ENCODE measurements at places on chromosomes 5 and 9.

GRCh38 chr9:18495065-18495464 is 21.1 kb downstream of the ADAMTSL1 start:
- no peak for DNase-seq

DNA sequence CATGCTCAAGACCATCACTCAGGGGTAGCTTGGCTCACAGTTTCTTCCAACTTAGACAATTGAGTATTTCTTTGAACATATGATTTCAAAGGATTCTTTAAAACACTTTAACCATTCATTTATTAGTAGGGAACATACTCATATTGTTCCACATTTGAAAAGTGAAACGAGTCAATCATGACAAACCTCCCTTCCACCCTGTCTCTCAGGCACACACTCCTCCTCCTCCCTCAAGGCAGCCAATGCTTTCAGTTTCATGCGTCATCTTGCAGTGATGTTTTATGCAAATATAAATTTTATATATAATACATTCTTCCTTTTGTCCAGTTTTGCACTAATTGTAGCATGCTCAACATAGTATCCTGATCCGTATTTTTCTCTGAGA is 126.0 kb upstream of the BOD1 start:
- no peak for DNase-seq

GRCh38 chr5:162107591-162107990 is 40.0 kb downstream of the GABRG2 start:
- DNase-seq = no peak

- no peak for DNase-seq
Measured at GRCh38 chr5:50420343-50420935, 20.6 kb downstream of the EMB start.

DNA sequence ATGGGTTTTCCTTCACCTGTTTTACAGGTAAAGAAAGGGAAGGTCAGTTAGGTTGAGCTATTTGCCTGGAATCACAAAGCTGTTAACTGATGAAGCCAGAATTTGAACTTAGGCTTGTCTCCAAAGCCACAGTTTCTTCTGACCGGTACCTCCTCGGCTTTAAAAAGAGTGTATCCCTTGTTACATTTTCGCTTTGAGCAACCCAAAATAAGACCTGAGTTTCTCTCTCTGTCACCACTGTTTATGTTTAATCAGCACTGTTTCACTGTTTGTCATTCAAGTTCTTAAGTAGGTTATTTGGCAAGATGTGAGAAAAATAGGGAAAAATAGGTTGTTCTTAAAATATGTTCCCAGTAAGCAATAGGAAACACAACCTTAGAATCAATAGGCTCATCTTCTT is 84.6 kb downstream of the VCAN start:
- DNase-seq = no peak

- no peak for DNase-seq
Measured at GRCh38 chr5:139783436-139783965, 12.1 kb upstream of the PSD2 start.

GRCh38 chr5:133410335-133410828 is 202.0 kb downstream of the FSTL4 start:
- no peak for DNase-seq

GRCh38 chr5:151101151-151101550 is 20.3 kb upstream of the TNIP1 start:
- DNase-seq = no peak

DNA sequence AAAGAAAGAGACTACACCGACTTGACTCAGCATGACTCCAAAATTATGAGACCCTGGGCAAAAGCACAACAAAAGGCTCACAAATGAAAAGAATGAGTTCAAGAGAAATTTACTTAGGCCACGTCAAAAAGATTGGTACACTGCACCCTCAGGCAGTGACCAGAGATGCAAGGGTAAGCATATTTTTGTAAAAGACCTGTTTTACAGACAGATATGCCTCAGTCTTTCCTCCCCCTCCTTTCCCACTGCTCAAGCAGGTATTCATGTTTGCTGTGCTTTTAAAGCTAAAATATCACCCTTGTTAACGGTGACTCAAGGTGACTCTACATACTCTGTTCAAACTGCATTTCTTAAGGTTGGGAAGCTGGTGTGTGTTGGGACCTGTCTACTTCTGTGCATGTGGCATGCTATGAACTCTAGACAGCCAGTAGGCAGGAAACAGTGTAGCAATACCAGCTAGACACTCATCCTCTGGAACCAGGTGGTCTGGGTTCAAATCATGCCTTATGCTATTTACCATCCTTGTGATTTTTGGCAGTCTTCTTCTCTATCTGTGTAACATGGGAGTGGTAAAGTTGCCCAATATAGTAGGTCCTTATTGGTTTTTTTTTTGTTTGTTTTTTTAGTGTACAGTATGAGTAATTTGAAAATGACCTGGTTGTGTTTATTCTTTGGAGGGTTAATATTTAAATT is 98.7 kb downstream of the TLE4 start:
- no peak for DNase-seq

DNA sequence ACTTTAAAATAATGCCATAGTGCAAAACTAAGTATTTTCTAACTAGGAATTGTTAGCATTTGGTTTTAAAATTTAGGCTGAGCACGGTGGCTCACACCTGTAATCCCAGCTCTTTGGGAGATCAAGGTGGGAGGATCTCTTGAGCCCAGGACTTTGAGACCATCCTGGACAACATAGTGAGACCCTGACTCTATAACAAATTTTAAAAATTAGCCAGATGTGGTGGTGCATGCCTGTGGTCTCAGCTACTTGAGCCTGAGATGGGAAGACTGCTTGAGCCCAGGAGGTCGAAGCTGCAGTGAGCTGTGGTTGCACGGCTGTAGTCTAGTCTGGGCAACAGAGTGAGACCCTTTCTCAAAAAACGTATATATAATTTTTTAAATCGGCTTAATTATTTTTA is 4.9 kb downstream of the OTULIN start:
- no peak for DNase-seq

DNA sequence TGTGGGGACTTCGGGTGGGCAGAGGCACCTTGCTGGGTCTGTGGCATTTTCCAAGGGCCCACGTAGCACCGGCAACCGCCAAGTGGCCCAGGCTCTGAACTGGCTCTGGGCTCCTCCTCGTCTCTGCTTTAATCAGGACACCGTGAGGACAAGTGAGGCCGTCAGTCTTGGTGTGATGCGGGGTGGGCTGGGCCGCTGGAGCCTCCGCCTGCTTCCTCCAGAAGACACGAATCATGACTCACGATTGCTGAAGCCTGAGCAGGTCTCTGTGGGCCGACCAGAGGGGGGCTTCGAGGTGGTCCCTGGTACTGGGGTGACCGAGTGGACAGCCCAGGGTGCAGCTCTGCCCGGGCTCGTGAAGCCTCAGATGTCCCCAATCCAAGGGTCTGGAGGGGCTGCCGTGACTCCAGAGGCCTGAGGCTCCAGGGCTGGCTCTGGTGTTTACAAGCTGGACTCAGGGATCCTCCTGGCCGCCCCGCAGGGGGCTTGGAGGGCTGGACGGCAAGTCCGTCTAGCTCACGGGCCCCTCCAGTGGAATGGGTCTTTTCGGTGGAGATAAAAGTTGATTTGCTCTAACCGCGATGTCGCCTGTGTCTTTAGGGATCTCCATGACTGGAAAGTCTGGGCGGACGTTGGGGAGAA is 5.8 kb downstream of the DPP7 start:
- no peak for DNase-seq
